ENCODE measurements at places on chromosomes 2 and 18. TPM values are rescaled to one million over a fixed set of nuclear protein-coding genes. Genes with fewer than 3 reads are reported as not detected.

The AGXT gene
- total RNA-seq, result not detected

The TOGARAM2 gene
- total RNA-seq, result 0.17 TPM

The REG3A gene
- total RNA-seq, result not detected

The SCG2 gene
- 1.0 TPM for total RNA-seq

The ADCYAP1 gene
- total RNA-seq, result not detected

The ASAP2 gene
- total RNA-seq, result 33.3 TPM

The LOXL3 gene
- 53.9 TPM for total RNA-seq

The KIF5C gene
- 0.58 TPM for total RNA-seq

The PSMD1 gene
- 159 TPM for total RNA-seq

The STARD6 gene
- not detected for total RNA-seq

The PLCD4 gene
- 11.8 TPM for total RNA-seq

The EGR4 gene
- 0.83 TPM for total RNA-seq

The C18orf54 gene
- 1.7 TPM for total RNA-seq

The FAM237A gene
- total RNA-seq, result not detected

The GREB1L gene
- total RNA-seq, result not detected

The IL18RAP gene
- total RNA-seq, result not detected

The PSMA8 gene
- not detected for total RNA-seq

The SLC38A11 gene
- 0.29 TPM for total RNA-seq

The PKP4 gene
- total RNA-seq, result 49.6 TPM
